ENCODE measurements at places on chromosomes 11 and 22. TPM values are rescaled to one million over a fixed set of nuclear protein-coding genes. Genes with fewer than 3 reads are reported as not detected.

DNA sequence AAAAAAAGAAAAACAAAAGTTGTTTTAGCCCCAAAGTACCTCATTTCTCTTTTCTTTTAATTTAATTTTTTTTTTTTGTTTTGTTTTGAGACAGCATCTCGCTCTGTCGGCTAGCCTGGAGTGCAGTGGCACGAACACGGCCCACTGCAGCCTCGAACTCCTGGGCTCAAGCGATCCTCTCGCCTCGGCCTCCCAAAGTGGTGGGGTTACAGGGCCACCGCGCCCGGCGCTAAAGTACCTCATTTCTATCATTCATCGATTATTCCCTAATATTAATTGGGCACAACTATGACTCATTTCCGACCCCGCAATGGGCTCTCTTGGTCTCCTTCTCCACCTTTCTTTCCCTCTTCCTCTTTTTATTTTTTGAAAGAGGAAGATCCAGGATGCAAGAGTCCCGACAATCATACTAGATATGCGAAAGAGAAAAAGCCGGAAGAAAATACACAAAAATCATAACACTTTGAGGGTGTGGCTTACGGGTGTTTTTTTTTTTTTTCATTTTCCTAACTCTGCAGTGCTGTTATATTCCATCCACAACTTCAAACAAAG, 475 bp upstream of the AIP start:
- H3K4me1 ChIP-seq: peaks cover 44% of the 10 kb centered on the region
- no peak for DNase-seq
- peak overlapping the region; percentile 65 for H3K4me3 ChIP-seq
- H3K36me3 ChIP-seq: peaks cover 8% of the 10 kb centered on the region
- no peaks in the 10 kb centered on the region for H3K27me3 ChIP-seq

- no peaks in the 10 kb centered on the region for H3K27me3 ChIP-seq
- H3K4me1 ChIP-seq: no peaks in the 10 kb centered on the region
- no peak overlapping the region for H3K4me3 ChIP-seq
- no peaks in the 10 kb centered on the region for H3K36me3 ChIP-seq
- DNase-seq: no peak
Measured at GRCh38 chr11:131745405-131745804, 375.0 kb downstream of the NTM start.

DNA sequence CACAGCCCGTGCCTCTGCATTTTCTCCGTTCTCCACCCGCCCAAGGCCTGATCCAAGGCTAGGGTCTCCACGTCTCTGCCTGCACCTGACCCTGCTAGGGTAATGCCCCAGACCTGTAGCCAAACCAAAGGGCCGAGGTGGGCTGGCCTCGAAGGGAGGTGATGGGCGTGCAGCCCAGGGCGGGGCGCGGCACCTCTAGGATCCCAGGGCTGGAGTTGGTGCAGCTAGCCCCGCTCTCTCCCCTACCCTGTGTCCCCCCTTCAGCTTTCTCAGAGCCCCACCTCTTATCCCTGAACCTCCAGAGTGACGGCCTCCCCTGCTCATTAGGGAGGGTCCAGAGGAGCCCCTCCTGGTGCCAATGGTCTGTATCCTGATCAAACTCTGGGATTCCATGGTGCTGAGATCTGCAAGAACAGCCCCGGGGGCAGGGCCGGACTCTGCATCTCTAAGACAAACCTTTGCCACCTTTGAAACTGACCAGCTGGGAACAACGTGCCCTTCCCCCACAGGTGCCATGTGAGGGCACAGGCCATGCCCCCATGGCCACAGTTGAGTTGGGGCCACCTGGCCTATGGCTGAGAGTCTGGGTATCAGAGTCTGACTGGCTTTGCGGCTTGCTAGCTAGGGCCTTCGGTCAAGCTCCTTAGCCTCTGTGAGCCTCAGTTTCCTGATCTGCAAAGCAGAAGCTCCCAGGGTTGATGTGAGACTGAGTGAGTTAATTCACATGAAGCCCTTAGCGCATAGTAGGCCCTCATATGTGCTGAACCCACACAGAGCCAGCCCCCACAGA, 23.1 kb upstream of the CBX7 start:
- DNase-seq: no peak
- H3K36me3 ChIP-seq: no peaks in the 10 kb centered on the region
- no peak overlapping the region for H3K4me3 ChIP-seq
- peaks cover 85% of the 10 kb centered on the region for H3K4me1 ChIP-seq

DNA sequence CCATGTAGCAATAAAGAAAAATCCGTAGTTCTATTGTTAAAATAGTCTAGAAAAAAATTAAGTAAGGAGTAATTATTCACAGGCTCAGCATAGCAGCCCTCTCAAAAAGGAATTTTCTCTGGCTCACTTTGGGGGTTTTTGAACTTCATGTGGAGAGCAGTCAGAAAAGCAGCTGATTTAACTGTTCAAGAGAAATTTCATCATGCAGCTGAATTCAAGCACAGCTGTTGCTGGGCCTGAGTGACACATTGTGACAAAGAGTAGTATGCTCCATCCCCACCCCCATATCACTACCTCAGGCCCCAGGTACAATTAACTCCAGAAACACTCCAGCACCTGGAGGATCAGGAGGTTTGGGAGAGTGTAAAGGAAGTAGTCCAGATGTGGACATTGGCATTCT, 272.1 kb downstream of the FAM76B start:
- H3K27me3 ChIP-seq: no peaks in the 10 kb centered on the region
- no peak overlapping the region for H3K4me3 ChIP-seq
- no peaks in the 10 kb centered on the region for H3K4me1 ChIP-seq

DNA sequence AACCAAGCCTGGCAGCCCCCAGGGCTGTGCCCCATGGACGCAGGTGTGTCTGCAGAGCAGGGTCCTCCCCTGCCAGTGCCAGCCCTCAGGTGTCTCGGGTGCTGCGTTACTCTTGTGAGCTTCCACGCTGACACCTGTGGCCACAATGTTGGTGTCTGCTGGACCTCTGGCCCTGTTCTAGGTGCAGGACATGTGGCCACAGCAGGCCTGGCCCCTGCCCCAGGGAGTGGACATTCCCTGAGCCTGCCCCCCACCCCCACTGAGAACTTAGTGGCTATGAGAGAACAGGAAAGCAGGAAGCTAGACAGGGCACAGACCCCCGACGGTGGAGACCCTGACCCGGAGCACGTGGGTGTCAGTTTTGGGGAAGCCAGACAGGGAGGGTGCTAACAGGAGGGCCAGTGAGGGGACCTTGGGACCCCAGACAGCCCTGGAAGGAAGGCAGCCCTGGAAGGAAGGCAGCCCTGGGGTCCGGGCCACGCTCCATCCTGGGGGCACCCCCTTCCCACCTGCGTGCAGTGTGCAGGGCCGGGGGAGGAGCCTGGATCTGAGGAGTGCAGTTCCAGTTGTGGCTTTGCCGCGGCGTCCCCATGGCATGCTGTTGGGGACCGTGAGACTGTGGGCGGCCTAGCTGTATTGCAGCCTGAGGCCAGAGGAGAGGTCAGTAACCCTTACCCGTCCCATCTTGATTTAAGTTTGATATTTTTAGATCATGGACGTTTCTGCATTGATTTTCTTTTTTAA, 43.9 kb upstream of the PPARA start:
- H3K27ac ChIP-seq: peak overlapping the region; percentile 83
- H3K27me3 ChIP-seq: no peaks in the 10 kb centered on the region
- H3K36me3 ChIP-seq: peaks cover 87% of the 10 kb centered on the region
- H3K4me3 ChIP-seq: no peak overlapping the region
- no peak for DNase-seq
- peaks cover 96% of the 10 kb centered on the region for H3K4me1 ChIP-seq

DNA sequence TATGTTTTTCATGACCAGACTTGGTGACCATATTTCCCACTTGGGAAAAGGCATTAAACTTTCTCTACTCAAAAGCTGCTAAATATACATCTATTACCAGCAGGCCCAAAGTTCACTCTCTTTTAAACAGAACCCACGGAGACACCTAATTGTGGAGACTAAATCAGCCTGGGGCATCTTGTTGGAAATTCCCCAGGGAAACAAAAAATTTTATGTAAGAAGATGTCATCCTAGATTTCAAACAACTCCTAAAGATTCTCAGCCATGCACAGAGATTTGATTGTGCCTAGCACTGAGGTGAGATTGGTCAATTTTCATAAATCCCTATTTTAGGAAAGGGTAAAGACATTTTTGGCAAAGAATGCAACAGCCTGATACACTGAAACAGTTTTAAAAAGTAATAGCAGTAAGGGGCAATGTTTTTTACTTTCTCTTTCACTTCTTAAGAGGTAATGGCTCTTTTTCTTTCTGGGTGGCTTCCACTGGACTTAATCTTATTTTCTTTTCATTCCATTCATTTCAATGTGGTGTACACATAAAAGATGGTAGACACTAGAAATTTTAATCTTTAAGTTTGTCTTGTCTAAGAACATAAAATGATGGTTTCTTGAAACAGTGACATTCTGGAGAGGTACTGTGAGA, 9.6 kb downstream of the OR52N2 start:
- H3K4me3 ChIP-seq: no peak overlapping the region
- DNase-seq: no peak
- H3K27ac ChIP-seq: no peak overlapping the region
- H3K27me3 ChIP-seq: no peaks in the 10 kb centered on the region
- no peaks in the 10 kb centered on the region for H3K36me3 ChIP-seq

DNA sequence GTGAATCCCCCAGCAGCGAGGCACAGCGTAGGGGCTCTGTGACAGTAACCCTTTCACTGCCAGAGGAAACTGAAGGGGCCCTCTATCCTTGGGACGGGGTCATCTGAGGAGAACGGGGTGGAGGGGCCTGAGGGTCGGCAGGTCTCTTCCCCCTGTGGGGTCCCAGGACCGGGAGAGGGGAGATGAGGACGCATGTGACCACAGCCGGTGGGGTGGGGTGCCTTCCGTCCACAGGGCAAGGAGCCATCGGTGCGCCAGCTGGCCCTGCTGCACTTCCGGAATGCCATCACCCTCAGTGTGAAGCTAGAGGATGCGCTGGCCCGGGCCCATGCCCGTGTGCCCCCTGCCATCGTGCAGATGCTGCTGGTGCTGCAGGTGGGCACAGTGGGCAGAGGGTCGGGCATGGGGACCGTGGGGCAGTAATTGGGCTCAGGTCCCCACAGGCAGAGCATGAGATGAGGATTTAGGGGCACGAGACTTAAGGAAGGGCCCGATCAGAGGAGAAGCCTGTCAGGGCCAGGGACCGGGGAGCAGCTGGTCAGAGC, 20.3 kb upstream of the ARHGAP8 start:
- H3K36me3 ChIP-seq: no peaks in the 10 kb centered on the region
- no peak for DNase-seq
- H3K27me3 ChIP-seq: no peaks in the 10 kb centered on the region
- H3K4me3 ChIP-seq: no peak overlapping the region

DNA sequence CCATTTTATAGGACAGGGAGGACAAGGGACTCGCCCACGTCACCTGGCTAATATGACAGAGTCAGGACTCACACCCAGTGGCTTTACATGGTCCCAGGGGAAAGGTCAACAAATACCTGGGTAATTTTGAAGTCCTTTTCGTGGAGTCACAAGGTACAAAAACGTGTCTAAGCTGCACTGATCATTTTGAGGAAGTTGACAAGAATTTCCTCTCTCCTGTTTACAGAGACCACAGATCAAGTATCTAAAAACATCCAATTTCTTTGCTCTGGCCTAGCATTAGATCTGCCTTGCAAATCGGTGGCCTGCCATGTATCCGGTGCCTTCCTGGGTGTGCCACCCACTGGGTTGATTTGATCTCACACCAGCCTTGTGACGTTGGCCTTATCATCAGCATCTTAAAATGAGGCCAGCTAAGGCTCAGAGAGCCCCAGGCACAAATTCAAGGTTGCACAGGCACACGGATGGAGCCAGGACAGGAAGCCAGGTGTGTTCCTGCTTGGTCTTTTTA, 17.6 kb downstream of the GDPD5 start:
- H3K4me1 ChIP-seq: peaks cover 6% of the 10 kb centered on the region
- H3K27me3 ChIP-seq: no peaks in the 10 kb centered on the region
- H3K4me3 ChIP-seq: no peak overlapping the region
- H3K27ac ChIP-seq: no peak overlapping the region
- no peaks in the 10 kb centered on the region for H3K36me3 ChIP-seq

- no peak overlapping the region for H3K4me3 ChIP-seq
- H3K27me3 ChIP-seq: no peaks in the 10 kb centered on the region
- no peak for DNase-seq
- H3K27ac ChIP-seq: no peak overlapping the region
- no peaks in the 10 kb centered on the region for H3K36me3 ChIP-seq
- H3K4me1 ChIP-seq: no peaks in the 10 kb centered on the region
Measured at GRCh38 chr11:122277493-122277892, 161.5 kb upstream of the BLID start.

GRCh38 chr11:106421676-106422292, 344.3 kb downstream of the AASDHPPT start:
- no peak overlapping the region for H3K4me3 ChIP-seq
- no peaks in the 10 kb centered on the region for H3K36me3 ChIP-seq
- H3K4me1 ChIP-seq: peaks cover 4% of the 10 kb centered on the region
- H3K27me3 ChIP-seq: no peaks in the 10 kb centered on the region
- no peak overlapping the region for H3K27ac ChIP-seq

DNA sequence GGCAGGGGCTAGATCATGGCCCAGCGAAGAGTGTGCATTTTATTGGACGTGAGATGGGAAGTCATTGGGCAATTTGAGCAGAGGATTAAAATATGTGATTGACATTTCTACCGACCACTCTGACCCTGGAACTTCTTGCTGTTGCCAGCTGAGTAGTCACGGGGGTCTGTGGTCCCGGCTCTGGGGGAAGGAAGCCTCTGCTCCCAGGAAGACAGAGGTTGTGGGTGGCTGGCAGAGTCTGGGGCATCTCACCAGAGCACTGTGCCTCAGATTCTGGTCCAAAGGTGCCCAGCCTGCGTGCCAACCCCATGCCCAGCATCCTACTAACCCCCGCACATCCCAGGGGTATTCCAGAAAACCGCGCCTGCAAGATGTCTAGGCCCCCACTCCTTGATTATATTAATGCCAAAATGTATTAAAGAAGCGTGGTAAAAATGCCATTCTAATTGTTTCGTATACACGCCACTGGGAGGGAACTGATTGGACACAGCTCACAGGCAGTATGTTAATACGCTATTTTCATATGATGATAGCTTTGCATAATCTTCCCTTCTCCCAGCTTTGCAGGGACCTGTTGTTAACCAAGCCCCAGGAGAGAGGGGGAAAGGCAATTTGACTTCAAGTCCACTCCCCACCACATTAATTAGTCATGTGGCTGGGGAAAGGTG, 25.3 kb upstream of the LMO1 start:
- peaks cover under 1% of the 10 kb centered on the region for H3K4me1 ChIP-seq
- no peak overlapping the region for H3K4me3 ChIP-seq
- no peak overlapping the region for H3K27ac ChIP-seq
- H3K36me3 ChIP-seq: no peaks in the 10 kb centered on the region
- H3K27me3 ChIP-seq: no peaks in the 10 kb centered on the region

- H3K36me3 ChIP-seq: no peaks in the 10 kb centered on the region
- no peaks in the 10 kb centered on the region for H3K4me1 ChIP-seq
- H3K27ac ChIP-seq: no peak overlapping the region
Measured at GRCh38 chr22:44213489-44214043, 32.8 kb downstream of the PARVG start.

Gene SYCE3
- total RNA-seq: not detected

Gene CEND1
- total RNA-seq: not detected

Gene SPDYC
- not detected for total RNA-seq

Gene ANGPTL5
- total RNA-seq: 0.71 TPM

Gene C11orf91
- total RNA-seq: not detected

Gene NLRP14
- not detected for total RNA-seq

Gene FUT4
- 7.1 TPM for total RNA-seq

Gene LYVE1
- total RNA-seq: 95.2 TPM

Gene PNPLA3
- 6.9 TPM for total RNA-seq

Gene THOC5
- total RNA-seq: 34.4 TPM

Gene OR2AT4
- total RNA-seq: not detected
